ENCODE measurements at places on chromosomes 1 and 21. TPM values are rescaled to one million over a fixed set of nuclear protein-coding genes. Genes with fewer than 3 reads are reported as not detected.

Gene OR2AK2
- not detected for total RNA-seq

Gene KRTAP11-1
- total RNA-seq, result not detected

Gene NR1I3
- total RNA-seq, result not detected

Gene CHRM3
- total RNA-seq, result not detected

Gene WDR26
- total RNA-seq, result 92.4 TPM

Gene ACOT11
- 5.4 TPM for total RNA-seq

Gene HTR6
- not detected for total RNA-seq

Measured in endothelial cell of umbilical vein (primary cell).